ENCODE measurements at places on chromosomes 12 and 14.

- DNase-seq: no peak
Measured at GRCh38 chr14:53526200-53526599, 373.1 kb upstream of the DDHD1 start.

- DNase-seq: no peak
Measured at GRCh38 chr12:102314821-102315220, 117.2 kb upstream of the PMCH start.

- DNase-seq: no peak
Measured at GRCh38 chr12:116971222-116971621, 60.5 kb downstream of the FBXW8 start.

DNA sequence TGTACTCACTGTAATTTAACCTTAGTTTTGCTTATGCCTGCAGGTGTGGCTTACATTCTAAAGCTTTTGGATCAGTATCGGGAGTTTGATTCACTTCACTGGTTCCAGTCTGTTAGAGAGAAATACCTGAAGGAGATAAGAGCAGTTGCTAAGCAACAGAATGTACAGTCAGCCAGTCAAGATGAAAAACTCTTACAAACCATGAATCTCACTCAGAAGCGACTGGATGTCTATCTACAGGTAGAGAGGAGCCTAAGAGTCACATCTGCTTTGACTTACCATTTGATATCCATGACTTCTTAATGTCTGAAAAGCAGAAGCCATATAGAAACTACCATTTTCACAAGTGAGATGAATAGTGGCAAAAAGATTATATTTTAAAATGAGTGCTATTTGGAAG is 56.5 kb downstream of the WASHC4 start:
- no peak for DNase-seq

Data from putamen (tissue), 1 donor.